IMR-90 (cell line): ENCODE measurements at places on chromosomes 6 and 20. TPM values are rescaled to one million over a fixed set of nuclear protein-coding genes. Genes with fewer than 3 reads are reported as not detected.

DNA sequence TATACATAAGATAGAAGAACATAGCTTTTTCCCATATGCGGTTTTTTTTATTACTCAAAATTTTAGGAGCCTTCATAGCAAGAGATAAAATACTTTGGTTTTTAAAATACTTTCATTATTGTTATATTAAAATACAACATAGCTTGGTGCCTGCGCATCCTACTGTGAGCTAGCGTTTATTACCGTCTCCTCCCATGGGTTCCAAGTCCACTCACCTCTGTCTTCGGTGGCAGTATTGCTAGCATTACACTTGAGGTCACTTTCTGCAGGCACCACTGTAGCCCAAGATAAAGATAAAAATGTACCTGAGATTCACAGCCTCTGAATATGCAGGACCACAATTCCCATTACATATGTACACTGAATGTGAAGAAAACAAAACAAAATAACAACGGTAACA lies 326.7 kb downstream of the TPBG start:
- no peak for DNase-seq

Gene VGLL2
- not detected in 2 replicates for total RNA-seq

DNA sequence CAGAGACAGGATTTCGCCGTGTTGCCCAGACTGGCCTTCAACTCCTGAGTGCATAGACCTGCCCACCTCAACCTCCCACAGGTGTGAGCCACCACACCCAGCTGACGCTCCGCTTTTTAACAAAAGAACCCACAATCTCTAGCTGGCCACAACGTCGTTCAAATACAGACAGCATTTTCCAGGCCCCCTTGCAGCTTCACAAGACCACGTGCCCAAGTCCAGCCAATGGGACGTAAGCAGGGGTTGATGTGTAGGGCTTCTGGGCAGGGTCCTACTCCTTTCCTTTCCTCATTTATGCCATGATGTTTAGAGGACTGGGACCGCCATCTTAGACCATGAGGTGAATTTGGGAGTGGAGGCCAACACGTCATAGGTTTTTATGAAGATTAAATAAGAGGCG lies 81.0 kb downstream of the TFAP2C start:
- DNase-seq, result no peak

Gene PCED1A
- 8.1 and 9.7 TPM in 2 replicates for total RNA-seq

DNA sequence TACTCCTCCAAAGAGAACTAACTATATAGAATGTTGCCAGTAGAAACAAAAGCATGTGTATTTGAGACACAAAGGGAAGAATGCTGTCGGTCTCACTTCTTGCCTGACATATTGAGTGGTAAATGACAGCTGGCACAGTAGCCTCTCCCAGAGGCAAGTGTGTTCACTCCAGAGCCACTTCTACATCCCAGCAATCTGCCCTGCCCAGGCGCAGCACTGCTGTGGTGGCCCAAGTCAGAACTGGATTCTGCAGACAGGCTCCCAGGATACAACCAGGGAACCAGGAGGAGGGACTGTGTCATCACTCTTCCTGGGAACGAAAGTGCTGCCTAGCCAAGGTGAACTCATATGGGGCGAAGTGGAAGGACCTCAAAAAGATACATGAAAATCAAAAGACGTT lies 103.2 kb upstream of the ARMC2 start:
- DNase-seq, result no peak

Gene MUC21
- not detected in 2 replicates for total RNA-seq

- peak; percentile 58 for DNase-seq
These were observed 18.4 kb upstream of the MRPS18A start for GRCh38 chr6:43705996-43706395.

DNA sequence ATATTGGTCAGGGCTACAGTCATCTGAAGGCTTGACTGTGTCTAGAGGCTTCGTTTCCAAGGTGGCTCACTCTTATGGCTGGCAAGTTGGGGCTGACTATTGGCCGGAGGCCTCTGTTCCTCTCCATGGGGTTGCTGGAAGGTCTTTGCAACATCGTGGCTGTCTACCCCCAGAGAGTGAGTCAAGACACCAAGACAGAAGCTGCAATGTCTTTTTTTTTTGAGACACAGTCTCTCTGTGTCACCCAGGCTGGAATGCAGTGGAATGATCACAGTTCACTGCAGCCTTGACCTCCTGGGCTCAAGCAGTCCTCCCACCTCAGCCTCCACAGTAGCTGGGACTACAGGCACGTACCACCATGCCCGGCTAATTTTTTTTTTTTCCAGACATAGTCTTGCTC lies 29.4 kb upstream of the KIF3B start:
- no peak for DNase-seq

- no peak for DNase-seq
These were observed 86.6 kb downstream of the SLC16A10 start for GRCh38 chr6:111173946-111174345.

GRCh38 chr6:42958125-42958524 lies 2.4 kb upstream of the GNMT start:
- DNase-seq, result no peak

Gene CRYBG1
- 1.1 TPM in 2 replicates for total RNA-seq

- DNase-seq, result peak; percentile 84
These were observed 125.4 kb downstream of the DST start for GRCh38 chr6:56517155-56517745.

Gene HTR1E
- not detected in 2 replicates for total RNA-seq

Gene DDAH2
- 40.0 and 40.7 TPM in 2 replicates for total RNA-seq

Gene STAU1
- total RNA-seq, result 35.3 and 43.9 TPM in 2 replicates

Gene MCHR2
- total RNA-seq, result not detected in 2 replicates

Gene CABLES2
- 1.1 and 1.4 TPM in 2 replicates for total RNA-seq

DNA sequence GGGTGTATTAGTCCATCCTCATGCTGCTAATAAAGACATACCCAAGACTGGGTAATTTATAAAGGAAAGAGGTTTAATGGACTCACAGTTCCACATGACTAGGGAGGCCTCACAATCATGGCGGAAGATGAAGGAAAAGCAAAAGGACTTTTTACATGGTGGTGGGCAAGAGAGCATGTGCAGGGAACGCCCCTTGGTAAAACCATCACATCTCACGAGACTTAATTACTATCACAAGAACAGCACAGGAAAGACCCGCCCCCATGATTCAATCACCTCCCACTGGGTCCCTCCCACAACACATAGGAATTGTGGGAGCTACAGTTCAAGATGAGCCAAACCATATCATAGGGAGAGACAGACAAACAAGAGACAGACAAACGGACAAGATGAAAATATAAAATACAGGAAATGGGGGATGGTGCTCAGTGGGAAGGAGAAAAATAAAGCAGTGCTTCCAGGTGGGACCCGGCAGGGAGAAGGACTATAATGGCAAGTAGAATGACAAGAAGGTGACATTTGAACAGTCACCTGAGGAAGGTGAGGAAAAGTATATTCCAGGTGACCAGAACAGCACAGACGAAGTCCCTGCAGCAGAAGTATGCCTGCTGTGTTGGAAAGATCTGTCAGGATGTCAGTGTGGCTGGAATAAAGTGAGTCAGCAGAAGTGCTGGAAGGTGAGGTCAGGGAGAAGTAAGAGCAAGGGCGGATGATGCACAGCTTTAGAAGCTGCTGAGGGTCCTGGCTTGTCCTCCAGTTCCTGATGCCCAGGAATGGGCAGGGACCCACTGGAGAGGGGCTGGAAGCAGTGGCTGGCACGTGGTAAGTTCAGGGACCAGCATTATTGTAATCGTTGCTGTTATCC lies 61.1 kb downstream of the SLC2A10 start:
- peak; percentile 58 for DNase-seq

DNA sequence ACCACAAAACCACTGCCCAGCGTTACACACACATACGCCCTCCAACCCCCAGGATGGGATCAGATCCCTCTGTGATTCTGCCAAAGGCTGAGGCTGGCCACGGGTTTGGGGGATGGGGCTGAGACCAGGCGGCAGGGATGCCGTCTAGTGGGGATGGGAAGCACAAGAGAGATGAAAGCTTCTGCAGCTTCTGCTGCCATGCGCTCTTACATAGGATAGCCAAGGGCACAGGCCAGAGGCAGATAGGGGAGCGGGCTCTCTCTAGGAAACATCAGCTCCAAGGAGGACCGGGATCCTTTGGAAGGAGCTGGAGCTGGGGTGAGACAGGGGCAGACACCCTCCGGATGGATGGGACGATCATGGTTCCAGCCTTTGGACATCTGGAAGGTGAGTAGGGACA lies 18.7 kb upstream of the RIN2 start:
- DNase-seq, result no peak

DNA sequence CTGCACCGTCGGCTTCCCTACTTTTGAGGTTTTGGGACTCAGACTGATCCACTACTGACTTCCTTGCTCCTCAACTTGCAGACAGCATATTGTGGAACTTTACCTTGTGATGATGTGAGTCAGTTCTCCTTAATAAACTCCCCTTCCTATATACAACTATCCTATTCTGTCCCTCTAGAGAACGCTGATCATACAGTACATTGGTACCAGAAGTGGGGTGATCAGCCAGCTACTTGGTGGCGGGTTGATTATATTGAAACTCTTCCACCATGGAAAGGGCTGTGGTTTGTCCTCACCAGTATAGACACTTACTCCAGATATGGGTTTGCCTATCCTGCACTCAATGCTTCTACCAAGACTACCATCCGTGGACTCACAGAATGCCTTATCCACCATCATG lies 7.6 kb upstream of the TAF4 start:
- DNase-seq, result no peak

Gene PRND
- not detected in 2 replicates for total RNA-seq

DNA sequence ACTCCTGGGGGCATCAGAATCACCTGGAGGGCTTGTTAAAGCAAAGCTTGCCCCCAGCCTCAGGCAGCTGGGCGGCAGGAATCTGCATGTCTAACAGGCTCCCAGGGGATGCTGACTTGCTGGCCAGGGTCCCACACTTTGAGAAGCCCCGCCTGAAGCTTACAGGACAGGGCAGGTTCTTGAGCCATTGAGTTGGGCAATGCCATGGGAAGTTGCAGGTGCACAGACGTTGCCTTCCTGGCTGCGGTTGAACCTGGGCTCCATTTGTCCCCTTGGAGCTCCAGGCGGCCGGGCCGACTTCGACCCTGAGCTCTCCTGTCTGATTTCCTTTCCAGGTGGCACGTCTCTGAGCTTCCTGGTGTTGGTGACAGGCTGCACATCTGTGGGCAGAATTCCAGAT lies 46.8 kb downstream of the SYNJ2 start:
- no peak for DNase-seq

GRCh38 chr6:97445407-97445806 lies 162.4 kb upstream of the MMS22L start:
- DNase-seq, result no peak

Gene TFAP2C
- total RNA-seq, result under 0.01 TPM in 2 replicates
